ENCODE measurements at places on chromosomes 3 and 15.

DNA sequence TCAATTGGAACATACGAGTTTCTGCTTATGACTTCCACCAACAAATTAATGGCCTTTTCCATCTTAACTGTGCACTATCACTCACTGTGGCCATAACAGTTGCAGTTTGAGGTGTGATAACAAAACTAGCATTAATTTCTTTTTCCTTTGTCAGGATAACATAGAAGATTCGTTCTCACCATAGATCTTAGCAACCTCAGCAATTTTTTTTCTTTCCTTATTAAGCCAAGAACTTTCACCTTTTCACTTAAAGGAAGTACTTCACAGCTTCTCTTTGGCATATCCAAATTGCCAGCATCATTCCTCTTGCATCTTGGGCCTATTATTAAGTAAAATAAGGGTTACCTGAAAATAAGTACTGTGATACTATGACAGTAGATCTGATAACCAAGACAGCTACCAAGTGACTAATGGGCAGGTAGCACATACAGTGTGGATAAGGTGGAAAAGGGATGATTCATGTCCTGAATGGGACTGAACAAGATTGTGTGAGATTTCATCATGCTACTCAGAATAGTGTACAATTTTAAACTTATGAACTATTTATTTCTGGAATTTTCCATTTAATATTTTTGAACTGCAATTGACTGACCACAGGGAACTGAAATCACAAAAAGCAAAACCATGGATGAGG lies 46.6 kb downstream of the CEP70 start:
- DNase-seq, result no peak

DNA sequence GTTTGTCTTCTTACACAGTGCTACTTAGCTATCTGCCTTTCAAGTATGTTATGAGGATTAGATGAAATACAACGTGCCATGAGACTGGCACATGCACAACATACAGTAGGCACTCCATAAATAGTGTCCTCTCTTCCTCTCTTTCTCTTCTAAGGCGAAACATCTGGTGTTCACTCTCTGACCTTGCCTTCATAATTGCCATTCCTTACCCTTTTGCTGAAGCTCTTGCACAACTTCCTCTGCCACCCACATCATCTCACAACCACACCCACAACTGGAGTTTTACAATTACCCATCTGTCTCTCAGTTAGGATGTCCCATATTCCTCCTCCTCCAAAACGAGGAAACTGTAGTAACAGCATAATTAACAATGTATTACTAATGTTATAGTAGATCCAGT lies 26.4 kb upstream of the ACP3 start:
- peak; percentile 67 for DNase-seq

- DNase-seq, result no peak
Measured at GRCh38 chr15:68682330-68682729, 103.5 kb downstream of the CORO2B start.

DNA sequence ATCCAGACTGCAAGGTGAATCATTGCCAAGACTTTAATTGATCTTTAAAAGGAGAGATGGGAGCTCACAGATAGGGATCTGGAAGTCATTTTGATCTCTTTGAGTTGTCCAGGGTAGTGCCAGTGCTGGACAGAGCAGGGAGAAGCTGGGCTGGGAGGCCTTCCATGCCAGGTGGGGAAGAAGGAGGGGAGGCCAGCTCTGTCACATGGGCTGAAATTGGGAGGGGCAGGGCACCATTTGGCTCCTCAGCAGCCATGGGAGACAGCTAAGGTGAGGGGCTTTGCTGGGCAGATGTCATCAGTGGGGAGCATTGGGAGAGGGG lies 23.4 kb downstream of the SMAD6 start:
- no peak for DNase-seq

GRCh38 chr3:133973249-133973980 lies 56.3 kb downstream of the SLCO2A1 start:
- DNase-seq, result peak; percentile 60

- no peak for DNase-seq
Measured at GRCh38 chr3:84885199-84885882, 73.4 kb upstream of the CADM2 start.

GRCh38 chr3:127002195-127003174 lies 19.6 kb downstream of the PLXNA1 start:
- DNase-seq, result peak; percentile 96

DNA sequence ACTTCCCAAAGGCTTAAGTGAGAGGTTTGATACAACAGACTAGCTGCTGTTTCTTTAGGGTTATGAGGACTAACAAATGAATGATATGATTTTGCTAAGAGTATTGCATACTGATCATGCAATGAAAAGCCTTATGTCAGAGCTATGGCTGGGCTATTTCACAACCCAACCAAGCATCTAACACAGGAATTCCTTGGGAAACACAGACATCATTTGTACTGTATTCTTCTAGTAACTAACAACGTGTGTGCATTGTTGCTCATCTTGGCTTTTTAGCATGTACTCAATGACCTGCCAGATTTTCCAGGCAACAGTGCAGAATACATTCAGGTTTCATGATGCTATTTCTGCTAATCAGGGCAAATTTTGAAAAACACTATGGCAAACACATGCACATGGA lies 19.3 kb downstream of the PDZRN3 start:
- peak; percentile 96 for DNase-seq

- no peak for DNase-seq
Measured at GRCh38 chr3:34727700-34728099, 911.6 kb upstream of the ARPP21 start.

DNA sequence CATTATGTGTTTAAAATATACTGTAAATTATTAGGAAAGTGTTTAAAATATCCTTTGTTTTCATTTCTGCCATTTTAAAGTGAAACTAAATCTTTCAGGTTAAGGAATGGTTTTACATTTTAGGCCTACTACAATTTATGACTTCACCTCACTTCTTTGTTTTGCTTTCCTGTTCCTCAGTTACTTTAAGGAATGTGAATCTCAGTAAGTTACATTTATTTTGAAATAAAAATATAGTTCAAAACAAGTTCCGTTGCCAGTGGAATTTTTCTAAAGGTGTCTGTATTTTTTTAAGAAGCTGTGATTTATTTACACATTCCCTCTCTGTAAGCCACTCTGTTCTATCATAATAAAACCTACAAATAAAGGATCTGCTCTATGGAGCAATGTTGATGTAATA lies 630.9 kb upstream of the AGTR1 start:
- DNase-seq, result no peak

DNA sequence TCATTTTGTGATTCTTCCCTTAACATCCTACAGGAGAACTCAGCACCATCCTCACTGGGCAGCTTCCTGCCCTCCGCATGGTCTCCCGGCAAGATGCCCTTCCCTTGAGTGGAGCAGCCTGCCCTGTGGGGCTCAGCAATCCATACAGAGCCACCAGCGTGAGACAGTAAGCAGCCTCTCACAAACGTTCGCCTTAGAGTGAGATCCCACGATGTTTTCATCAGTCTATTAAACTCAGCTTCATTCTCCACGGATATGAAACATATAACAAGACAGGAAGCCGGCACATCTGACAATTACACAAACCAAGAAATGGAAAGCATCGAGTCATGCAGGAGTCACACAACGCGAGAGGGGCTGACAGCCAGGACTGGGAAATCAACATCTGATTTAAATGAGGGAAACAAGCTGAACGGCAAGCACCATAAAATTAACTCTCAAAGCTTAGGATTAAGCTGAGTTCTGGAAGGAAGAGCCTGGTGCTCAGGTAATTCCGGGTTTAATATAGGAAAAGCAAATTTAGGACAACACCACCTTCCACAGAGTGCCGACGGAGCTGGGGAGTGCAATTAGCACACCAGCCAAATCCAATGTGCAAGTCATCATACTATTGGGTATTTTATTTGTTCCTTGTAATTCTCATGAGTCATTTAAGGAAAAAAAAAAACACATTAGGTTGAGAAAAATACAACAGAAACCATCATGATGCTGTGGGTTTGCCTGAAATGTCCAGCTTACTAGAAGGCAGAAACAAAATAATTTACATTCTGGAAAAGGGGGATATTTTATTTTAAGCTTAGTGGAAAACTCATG lies 272.0 kb downstream of the OCA2 start:
- DNase-seq, result peak; percentile 71

DNA sequence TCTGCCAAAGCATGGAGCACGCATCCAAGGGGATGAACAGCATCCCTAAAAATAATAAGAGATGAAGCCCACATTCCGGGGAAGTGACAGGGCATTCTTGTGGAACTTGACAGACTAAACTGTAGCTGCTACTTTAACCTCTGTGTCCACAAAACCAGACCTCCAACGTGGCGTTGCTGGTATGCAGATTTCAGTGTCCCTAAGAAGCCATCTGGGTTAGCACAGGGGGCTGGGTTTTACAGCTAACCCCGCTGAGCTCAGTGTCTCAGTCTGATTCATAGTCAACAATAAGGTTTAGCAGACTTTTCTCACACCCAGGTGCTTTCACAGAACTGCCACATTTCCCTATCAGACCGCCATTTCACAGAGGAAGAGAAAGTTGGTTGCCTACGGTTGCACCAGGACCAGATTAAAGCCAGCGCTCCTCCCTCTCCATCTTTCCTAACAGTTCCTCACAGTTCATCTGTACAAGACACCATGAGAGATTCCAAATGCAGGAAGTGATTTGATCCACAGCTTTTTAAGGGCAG lies 61.6 kb upstream of the CTDSPL start:
- peak; percentile 32 for DNase-seq

- no peak for DNase-seq
Measured at GRCh38 chr3:150764967-150765366, 2.0 kb upstream of the SIAH2 start.

DNA sequence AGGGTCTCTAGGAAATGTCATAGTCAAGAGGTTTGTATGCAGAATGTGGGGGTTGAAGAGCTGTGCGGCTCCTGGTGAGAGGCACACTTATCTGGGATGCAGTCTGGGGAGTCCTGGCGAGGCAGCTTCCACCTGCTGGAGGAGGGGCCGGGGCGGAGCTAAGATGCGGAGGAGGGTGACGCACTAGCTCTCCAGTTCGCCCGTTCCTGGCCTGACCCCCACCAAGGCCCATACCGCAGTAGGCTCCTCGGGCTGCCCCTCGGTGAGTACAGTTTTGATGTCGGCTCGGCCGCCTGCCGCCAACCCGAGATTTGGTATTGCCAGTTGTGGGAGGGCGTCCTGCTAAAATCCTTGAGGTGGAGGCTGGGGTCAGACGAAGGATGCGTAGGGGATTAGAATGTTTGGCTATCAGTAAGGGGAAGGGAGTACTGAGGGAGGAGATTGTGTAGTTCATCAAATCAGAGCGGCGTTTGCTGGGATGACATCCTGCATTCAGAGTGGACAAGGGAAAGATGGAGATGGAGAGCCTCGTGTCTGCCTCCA lies at the start of gene SCG5:
Gene SCG5 (plus strand): TSS at position 194 of the 543 bp plus-strand sequence. CDS start 1,883 bp downstream, outside the sequence.
- DNase-seq, result no peak

DNA sequence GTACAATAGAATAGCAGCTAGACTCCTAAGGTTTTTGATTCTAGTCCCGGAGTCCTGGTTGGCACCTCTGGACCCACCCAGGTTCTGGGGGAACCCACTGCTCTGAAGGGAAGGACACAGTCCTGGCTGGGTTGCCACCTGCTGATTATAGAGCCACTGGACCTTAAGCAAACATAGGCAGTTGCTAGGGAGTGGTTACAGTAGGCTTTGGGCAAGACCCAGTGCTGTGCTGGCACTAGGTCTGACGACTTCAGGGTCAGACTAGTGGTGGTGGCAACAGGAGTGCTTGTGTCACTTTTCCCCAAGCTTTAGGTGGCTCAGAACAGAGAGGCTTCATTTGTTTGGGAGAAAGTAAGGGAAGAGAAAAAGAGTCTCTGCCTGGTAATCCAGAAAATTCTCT lies 109.8 kb upstream of the C3orf80 start:
- no peak for DNase-seq

GRCh38 chr15:23503576-23503975 lies 56.5 kb upstream of the GOLGA6L2 start:
- DNase-seq, result no peak

DNA sequence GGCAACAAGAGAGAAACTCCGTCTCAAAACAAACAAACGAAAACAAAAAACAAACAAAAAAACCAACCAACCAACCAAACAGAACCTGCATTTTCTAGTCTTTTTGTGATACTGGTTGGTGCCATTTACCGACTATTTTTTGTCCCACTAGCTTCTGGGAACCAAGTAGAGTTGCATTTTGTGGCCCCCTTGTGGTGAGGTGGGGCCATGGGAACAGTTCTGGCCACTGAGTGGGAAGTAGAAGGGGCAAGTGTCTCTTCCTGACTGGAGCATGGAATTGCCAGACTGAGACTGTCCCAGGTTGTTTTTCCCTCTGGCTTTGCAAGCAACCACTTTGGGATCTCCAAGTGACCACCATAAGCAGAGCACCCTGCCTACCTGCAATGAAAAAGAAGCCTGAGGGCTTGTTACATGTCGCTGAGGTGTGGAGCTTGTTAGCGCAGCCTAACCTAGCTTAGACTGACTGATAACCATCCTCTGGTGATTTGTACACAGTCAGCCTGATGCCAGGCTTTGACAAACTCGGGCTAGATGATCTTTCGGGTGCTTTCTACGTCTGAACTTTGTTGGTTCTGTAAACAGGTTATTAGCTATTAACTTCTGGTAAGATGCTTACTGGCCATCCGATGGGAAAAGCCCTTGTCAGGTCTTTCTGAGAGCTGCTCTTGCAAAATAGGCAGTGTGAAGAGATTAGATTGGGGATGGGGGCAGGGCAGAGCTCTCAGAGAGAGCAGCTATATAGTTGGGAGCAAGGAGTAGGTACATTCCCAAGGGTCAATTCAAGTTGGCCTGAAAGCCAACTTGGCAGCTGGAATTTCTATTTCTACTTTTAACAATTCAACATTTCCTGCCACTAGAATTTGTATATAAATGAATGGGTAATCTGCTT lies 172.2 kb downstream of the SSR3 start:
- DNase-seq, result no peak

DNA sequence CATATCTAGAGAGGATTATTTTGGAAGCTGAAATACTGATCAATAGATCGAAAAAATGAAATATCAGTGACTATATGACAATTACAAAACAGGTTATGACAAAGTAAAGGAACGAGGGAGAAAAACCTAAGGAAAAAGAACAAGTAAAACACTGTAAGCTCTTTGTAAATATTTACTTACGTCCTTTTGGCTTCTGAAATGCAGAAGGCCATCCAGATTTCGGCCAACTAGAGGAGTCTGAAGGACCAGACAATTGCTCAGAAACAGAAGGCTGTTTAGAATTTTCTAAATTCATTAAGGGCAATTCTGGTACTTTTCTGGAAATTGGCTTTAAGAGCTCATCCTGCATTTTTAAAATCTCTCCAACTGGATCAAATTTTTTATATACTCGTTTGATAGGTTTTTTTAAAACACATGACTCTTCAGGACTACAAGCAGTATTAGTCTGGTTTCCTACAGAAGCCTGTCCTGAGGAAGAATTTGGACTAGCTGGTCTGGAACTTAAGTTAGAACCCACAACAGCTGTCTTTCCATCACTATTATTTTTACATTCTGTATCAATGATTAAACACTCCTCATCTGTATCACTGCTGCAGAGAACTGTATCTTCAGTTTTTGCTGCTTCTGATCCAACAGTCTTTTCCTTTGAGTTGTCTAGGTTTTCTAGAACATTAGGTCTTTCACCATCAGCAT lies 30.1 kb downstream of the ICE2 start:
- no peak for DNase-seq

DNA sequence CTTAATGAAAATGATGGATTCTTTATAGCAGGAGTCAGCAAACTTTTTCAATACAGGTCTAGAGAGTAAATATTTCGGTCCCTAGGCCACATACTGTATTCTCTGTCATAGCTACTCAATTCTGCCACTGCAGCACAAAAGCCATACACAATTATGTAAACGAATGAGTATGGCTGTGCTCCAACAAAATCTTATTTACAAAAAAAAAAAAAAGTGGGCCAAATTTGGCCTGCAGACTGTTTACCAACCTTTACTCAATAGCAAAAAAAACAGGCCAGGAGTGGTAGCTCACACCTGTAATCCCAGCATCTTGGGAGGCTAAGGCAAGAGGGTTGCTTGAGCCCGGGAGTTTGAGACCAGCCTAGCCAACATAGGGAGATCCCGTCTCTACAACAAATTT lies 41.1 kb downstream of the TTBK2 start:
- no peak for DNase-seq

Measured in AG10803 (cell line).